ENCODE measurements at places on chromosomes 6 and 20.

DNA sequence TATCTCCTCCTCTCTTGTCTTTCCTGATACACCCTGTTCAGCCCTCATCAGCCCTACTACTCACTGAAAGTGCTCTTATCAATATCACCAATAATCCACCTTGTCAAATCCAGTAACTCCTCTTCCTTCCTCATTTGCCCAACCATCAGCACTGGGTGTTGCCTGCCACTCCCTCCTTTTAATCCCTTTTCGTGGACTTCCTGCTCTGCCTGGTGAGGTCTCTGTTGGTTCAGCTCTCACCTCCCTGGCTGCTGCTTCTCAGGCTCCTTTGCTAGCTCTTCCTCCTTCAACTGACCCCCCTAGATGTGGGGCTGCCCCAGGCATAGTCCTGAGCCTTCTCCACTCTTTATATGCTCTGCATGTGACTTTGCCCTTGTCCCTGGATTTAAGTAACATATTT, 92.5 kb downstream of the PREP start:
- DNase-seq: no peak

GRCh38 chr6:32196682-32197616, 4.5 kb upstream of the GPSM3 start:
- DNase-seq: no peak

DNA sequence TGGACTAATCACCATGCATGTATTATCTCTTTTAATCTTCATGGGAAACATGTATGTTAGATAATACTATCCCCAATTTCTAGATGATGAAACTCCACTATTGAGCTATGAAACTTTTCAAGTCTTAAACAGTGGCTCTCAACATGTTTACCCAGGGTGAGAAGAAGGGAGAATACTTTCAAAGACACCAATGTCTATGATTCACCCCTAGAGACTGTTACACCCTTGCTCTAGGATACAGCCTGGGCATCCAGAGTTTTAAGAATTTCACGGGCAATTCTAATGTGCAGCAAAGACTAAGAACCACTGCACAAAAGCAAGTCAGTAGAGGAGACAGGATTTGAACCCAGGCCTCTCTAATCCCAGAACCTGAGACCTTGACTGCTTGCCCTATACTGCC, 47.8 kb downstream of the GFOD1 start:
- no peak for DNase-seq

GRCh38 chr6:41477572-41477971, 68.6 kb upstream of the FOXP4 start:
- DNase-seq: no peak

- no peak for DNase-seq
These were observed 76.8 kb downstream of the BMP5 start for GRCh38 chr6:55798571-55798970.

- DNase-seq: no peak
These were observed 635.0 kb downstream of the QKI start for GRCh38 chr6:164049517-164049988.

DNA sequence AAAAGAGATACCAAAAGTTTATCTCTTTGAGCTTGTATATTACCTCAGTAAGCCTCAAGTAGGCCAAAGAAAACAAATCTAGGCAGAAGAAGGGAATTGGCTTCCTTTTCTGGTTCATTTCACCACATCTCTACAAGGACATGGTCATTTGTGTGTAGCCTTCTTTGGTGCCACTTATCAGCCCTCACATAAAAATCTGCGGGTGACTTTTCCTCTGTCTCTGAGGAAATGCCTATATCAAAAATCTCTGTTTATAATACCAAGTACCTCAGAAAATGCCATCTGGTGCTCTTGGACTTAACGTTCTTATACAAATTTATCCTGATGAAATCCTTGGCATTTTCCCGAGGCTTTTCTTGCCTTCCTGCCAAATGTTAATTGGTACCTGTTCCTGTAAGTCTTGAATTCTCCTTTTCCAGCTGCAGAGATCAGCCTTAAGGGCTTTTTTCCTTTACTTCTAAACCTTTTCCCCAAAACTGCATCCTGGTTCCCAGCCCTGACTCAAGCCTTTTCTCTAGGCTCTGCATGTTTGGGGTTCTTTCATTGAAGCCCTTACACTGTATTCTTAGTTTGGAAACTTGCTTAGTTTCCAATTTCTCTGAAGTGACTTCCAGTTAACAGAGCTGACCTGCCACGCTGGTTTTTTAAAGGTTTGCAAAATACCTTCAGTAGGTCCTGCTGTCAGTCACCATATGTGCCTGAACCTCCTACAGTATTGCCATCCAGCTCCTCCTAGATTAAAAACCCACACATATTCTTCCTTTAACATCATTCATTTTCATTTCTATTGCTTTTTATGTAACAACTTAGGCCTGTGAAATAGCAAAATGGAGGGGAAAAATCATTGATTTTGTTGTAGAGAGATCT, 191.2 kb upstream of the PREP start:
- no peak for DNase-seq

DNA sequence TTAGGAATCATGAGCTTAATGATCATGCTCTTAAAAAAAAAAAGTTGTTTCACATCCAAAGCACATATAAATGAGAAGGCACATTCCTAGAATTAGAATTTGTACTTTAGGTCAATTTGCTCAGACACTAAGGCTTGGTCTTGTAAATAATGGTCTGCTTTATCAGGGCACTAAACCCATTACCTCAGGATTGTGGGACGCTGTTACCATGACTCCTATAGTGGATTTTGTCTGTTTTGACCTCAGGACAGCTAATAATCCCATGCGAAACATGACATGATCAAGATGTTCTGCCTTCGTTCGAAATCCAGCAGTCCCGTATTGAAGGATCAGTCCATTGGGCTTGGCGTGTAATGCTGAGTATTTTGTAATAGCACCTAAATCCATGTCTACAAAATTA, 2.4 kb downstream of the PGM3 start:
- DNase-seq: no peak

DNA sequence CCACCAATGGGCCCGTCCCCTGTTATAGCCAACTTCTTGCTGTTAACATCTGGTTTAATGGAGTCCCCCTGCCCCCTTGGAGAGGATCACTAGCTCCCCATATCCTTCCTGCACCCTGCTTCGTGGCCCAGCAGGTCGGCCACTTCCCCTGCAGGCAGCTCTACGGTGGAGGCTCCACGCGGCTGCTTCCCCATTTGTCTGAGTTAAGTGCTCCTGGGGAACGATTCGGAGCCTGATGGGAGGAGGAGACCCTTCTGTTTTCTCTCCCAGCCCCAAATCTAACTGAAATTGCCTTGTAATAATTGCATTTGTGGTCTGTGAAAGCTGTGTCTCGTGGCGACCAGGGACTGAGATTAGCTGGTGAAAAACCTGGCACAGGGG, 74.6 kb downstream of the SULF2 start:
- no peak for DNase-seq

- no peak for DNase-seq
These were observed 175.2 kb upstream of the FERMT1 start for GRCh38 chr20:6298049-6298448.

- no peak for DNase-seq
These were observed 47.0 kb downstream of the DLL1 start for GRCh38 chr6:170243791-170244291.

DNA sequence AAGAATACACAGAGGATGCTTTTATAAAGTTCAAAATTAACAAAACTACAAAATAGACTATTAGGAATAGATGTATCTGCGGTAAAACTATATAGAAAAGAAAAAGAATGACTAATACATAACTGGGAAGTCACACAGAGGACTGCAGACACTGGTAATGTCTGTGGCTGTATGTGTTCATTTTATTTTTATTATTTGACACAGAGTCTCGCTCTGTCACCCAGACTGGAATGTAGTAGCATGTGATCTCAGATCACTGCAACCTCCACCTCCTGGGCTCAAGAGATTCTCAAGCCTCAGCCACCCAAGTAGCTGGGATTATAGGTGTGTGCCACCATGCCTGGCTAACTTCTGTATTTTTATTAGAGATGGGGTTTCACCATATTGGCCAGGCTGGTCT, 38.9 kb downstream of the ESF1 start:
- DNase-seq: no peak

DNA sequence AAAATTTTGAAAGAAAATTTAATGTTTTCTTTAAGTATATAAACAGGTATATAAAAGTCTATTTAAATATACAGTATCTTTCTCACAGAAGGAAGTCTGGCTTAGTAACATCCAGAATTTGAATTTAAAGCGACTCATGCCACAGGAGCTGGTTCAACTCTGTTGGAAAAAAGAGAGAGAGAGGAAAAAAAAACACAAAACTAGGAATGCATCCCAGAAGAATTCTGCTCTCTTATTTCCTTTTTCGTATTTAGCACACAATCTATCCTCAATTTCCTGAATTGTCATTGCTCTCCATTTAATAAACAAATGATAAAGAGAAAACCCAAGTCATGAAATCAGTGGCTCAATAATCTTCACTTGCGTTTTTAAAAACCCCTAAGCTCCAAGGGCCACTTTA, 107.5 kb upstream of the SCAF8 start:
- no peak for DNase-seq

DNA sequence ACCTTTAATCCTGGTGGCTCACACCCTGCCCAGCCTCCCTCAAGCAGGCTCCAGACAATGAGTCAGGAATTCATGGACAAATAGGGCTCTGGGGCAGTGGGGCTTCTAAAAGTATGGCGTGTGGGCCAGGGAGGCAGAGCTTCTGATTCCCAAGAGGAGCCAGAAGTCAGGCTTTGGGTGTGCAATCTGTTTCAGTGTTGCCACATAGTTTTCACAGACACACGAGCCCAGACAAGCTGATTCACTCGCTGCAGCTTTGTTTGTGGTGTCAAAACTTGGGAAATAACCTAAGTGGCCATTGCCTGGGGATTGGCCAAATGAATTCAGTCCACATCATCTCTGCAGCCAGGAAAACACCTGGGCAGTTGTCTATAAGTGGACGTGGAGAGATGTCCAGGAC, 9.2 kb downstream of the PEDS1 start:
- no peak for DNase-seq

DNA sequence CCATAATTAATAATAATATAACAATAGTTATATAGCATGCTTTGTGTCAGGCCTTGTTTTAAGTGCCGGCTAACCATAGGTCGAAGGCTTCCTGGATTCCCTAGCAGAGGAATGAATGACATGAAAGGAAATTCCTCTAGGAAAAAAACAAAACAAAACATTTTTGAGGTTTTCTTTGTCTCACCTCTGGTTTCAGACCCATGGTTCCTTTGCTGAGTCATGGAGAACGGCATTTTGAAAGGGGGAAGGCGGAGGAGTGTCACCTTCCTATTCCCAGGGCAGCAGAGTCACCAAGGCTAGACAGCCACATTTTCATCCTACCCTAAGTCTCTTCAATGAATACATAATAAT, 25.3 kb upstream of the CCND3 start:
- no peak for DNase-seq

DNA sequence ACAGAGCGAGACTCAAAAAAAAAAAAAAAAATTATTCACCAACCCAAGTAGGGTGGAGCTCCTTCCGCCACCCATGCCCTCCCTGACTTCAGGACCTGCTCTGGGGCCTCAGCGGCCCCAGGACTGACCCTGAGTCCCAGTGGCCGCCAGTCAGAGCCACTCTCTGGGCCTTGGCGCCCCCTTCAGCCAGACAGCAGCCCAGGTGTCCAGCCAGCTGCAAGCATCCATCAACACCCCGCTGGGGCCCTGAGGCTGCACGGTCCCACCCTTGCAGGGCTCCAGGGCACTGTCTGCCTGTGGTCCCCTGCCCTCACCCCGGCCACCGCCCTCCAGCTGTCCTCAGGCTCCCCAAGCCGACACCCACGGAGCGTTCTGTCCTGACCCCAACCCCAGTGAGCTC, 11.4 kb upstream of the KCNQ2 start:
- no peak for DNase-seq

DNA sequence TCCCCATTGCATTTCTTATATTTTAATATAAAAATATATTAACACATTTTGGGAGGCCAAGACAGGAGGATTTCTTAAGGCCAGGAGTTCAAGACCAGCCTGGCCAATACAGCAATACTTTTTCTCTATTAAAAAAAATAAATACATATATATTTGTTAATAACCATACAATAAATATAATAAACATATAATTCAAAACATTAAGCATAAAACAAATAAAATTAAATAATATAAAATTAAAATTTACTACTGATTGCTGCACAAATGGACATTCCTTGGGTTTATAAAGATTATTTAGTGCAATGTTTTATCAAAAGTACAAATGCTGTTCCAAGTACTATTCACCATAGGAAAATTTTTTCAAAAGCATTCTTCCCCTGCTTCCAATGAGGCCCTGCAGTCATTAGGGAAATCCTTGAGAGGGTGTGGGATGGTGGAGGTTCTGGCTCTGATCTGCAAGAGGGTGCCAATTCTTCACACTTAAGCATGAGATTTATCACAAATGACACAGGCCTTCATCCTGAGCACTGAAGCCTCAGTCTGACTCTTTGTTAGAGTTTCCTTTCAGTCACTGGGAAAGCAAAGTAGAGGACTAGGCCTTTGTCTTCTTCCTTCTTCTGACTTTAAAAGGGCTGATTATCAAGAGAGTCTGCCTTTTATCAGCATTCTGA, 596.7 kb downstream of the EPM2A start:
- DNase-seq: no peak

GRCh38 chr6:153301602-153302001, 170.5 kb upstream of the RGS17 start:
- DNase-seq: no peak

DNA sequence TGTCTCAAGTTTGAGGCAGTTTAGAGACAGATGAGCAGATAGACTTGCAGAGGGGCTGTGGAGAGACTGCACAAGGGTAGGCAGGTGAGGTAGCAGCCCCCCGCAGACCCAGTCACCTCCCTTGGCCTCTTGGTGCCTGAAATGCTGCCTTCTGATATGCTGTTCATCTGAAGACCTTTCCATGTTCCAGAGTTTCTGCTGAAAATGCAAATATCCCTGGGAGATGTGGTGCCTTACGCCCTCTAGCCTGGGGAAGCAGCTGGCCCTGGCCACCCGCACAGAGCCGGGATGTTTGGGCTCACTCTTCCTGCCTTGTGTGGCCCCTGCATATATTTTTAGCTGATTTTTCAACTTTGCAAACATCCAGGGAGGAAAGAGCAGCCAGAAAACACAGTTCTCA, 51.4 kb downstream of the TMEM242 start:
- no peak for DNase-seq

DNA sequence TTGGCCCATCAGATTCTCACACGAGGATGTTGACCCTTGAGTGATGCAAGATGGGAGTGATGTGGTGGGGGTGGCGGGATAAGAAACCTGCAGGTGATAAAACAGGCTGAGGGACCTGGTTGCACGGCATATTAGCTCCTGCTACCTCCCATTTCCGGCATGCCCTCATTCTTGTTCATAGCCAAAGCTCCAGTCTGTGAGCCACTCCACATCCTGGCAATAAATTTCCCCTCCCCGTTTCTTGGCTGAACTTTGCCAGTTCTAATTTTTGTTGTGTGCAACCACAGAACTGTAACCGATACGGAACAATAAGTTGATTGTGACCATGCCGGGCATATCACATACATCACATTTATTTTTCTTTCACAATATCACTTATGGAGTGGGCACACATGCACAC, 41.6 kb upstream of the NFATC2 start:
- DNase-seq: no peak

- no peak for DNase-seq
These were observed 12.9 kb downstream of the TSPYL1 start for GRCh38 chr6:116266803-116267202.

GRCh38 chr6:170022291-170022722, 268.6 kb downstream of the DLL1 start:
- no peak for DNase-seq
